ENCODE measurements at places on chromosomes 12 and 14.

- no peak for DNase-seq
Observed at GRCh38 chr12:42386308-42386707, 60.3 kb downstream of the PPHLN1 start.

DNA sequence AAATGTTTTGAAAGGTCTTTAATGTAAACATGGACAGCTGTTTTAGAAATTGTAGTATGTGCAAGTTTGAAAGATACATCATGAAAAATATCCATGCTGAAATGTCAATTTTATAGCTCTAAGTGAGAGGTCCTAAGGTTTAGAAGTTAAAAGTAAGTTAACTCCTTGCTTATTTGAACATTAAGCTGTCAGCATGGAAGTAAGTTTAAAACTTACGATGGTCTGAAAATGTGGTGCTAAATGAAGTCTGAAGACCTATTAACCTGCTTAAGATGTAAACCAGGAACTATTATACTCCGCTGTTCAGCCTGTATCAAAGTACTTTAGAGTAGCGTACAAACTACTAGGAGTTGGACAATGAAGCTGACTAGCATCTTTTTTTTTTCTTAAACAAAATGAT lies 1082.4 kb downstream of the TMTC2 start:
- no peak for DNase-seq

DNA sequence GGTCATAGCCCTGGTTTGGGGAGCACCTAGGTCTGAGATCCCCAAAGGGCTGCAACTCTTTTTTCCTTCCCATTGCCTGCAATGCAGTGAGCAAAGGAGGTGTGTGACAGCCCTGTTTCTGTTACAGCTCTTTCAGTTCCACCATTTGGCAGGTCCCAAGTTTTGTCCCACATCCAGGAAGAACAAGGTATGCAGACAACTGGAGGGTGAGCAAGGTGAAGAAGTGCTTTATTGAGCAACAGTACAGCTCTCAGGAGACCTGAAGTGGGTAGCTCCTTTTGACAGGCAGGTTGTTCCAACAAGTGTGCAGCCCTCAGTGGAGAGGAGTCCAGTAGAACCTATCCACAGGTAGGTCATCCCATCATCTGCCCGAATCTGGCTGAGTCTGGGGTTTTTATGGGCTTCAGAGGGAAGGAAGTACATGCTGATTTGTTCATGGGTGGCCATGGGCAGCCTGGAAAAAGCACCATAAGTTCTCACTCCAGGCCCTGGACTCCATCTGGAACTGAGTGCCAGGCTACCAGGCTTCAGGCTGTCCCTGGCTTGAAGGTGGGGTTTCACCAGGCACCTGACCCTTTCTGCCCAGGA lies 62.8 kb upstream of the NAV3 start:
- no peak for DNase-seq

DNA sequence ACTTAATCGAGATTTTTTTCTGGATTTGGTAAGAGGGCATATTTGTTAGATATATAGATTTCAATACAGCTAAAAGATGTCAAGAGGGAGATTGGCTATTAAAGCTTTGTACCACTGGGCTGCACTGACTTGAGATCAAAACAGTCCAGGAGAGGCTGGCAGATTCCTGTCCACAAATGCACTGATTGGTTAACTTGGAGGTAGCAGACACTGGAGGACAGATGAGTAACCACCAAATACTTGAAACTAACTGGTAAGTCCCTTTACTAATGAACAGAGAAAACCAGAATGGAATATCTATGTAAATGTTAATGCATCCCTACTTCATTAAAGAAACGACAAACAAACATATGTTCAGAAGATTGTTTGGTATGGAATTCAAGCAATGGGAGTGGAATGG lies 416.6 kb downstream of the LRIG3 start:
- no peak for DNase-seq

DNA sequence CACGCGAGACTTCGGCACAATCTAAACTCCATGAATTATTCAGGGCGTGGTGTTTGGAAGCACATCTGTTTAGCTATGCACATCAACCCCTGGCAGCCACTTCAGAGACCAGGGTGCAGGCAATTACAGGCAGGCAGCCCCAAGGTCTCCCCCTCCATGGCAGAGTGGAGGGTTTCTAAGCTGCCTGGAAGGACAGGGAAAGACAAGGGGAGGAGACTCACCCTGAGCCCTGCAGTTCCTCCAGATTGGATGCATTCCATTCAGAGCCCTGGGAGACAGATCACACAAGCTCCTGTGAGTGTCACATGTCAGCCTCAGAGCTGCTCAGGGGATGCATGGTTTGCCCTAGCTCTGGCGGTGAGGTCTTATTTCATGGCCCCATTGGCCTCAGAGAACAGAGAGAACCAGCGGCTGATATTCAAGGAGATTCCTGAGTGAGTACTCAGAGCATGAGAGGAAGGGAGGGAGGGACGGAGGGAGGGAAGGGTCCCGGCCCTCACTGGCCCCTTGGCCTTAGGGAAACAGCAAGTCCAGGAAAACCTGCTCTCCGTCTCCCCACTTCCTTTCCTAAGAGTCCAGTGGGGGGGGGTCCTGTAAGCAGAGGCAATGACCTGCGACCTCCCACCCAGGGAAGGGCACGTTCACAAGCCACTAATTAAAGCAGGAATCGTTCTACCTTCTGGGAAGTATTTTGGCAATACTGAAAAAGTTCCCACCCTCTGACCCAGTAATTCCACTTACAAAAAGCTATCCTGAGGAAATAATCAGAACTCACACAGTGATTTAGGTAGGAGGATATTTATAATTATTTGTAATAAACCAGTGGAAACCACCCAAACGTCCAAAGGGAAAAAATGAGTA lies 55.1 kb downstream of the SSH1 start:
- peak; percentile 68 for DNase-seq

GRCh38 chr12:25583545-25583944 lies 30.5 kb upstream of the LMNTD1 start:
- no peak for DNase-seq

DNA sequence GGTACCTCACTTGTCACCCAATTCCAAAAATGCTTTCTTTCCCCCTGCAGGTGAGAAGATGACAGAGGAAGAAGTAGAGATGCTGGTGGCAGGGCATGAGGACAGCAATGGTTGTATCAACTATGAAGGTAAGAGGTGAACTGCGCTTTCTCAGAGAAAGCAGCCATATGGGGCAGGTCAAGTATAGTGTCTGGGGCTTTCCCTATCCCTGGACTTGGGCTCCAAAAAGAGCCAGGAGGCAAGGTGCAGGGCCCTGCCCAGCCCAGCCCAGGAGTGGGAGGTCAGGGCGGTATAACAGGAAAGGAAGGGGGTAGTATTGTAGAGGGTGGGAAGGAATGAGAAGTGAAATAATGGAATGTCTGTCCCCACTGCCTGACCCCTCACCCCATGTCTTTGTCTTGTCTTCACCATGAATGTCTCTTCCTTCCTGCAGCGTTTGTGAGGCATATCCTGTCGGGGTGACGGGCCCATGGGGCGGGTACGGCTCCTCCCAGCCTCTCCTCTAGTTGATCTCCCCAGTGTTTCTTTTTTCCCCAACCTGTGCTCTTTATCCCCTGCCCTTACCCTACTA lies 2.1 kb downstream of the MYL6 start:
- DNase-seq, result no peak

DNA sequence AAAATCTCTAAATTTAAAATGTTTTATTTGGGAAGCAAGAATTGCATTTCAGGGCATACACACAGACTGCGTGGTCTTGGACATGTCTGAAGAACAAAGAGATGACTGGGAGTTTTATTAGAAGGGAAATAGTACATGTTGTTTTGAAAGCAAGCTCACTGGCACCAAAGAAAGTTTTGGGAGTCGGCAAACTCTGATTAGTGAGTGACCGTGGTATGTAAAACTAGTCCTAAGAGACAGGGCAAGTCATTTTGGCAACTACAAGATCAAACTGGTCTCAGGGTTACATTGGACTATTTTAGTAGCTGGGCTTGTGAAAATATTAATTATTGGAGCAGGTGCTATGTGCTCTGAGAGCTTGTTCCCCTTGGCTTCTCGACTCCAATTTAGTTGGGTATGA lies 14.9 kb downstream of the TMEM116 start:
- DNase-seq, result no peak

DNA sequence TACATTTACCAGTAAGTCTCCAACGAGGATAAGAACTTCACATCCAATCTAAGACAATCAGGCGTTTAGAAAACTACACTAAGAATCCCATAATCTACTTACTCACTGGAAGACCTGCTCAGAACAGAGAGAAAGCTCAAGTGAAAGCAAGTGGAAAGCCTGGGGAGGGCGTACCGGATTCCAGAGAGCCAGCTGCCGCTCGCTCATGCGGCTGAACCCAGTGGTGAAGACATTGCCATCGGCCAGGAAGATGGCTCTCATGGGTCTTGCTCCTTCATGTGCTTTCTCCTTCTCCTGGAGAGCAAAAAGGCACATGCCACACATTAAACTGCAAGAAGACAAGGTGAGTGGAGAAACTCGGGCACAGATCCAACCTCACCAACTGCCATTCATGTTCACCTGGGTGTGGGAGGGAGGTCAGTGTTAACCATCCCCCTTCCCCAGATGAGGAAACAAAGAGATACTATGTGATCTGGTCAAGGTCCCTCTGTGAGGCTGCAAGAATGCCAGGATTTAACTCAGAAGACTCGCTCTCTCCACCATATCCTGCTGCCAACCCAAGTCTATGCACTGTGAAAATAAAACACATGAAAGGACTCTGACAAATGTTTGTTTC lies 23.5 kb upstream of the SELPLG start:
- no peak for DNase-seq

- DNase-seq, result no peak
Observed at GRCh38 chr12:88310069-88310468, 168.0 kb downstream of the TMTC3 start.

- no peak for DNase-seq
Observed at GRCh38 chr12:4914720-4915119, 5.0 kb downstream of the KCNA1 start.

DNA sequence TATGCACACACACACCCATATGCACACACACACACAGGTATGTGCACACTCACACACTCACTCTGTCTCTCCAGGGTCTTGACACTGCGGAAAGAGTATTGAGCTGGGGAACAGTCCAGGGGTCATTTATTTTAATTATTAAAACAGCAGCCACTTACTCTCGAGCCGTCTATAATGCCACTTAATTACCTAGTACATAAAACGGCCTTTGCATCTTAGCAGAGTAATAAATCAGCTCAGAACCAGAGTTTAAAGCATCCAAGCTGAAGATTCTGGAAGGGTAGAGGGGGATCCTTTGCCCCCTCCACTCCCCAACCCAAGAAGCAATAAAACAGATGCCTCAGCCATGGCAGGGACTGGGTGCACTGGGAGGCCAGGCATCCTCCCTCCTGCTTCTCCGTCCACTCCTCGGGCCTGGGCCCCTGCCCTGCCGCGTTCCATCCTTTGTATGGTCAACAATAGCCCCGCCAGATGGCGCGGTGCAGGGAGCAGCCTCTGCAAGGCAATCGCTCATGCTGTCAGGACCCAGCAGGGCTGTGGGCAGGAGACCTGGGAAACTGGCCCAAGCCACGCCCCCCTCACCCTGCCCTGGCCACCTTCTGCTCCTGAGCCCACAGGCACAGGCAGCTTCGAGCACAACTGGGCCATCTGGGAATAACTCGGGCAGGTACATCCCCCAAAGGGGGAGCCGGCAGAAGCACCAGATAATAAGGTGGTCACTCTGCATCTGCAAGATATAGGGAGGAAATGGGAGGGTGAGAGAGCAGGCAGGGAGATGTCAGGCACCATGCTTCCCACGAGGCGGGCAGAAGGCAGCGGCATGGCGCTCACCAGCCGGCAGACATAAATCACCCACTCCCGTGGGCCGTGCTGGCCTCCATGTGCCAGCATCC lies 40.9 kb downstream of the CCDC85C start:
- DNase-seq, result peak; percentile 69

- DNase-seq, result no peak
Observed at GRCh38 chr14:67166450-67166853, 22.8 kb upstream of the GARIN2 start.

- DNase-seq, result no peak
Observed at GRCh38 chr12:131140697-131141096, 187.0 kb downstream of the ADGRD1 start.

- DNase-seq, result peak; percentile 39
Observed at GRCh38 chr14:99564256-99564925, 39.6 kb downstream of the CCDC85C start.

GRCh38 chr12:121524196-121524916 lies 56.5 kb downstream of the KDM2B start:
- DNase-seq, result no peak

GRCh38 chr14:89255852-89256251 lies 161.2 kb downstream of the FOXN3 start:
- no peak for DNase-seq

- peak; percentile 38 for DNase-seq
Observed at GRCh38 chr12:52171950-52172512, 19.8 kb downstream of the KRT80 start.

- DNase-seq, result peak; percentile 16
Observed at GRCh38 chr12:16165506-16165905, 112.0 kb downstream of the SLC15A5 start.

DNA sequence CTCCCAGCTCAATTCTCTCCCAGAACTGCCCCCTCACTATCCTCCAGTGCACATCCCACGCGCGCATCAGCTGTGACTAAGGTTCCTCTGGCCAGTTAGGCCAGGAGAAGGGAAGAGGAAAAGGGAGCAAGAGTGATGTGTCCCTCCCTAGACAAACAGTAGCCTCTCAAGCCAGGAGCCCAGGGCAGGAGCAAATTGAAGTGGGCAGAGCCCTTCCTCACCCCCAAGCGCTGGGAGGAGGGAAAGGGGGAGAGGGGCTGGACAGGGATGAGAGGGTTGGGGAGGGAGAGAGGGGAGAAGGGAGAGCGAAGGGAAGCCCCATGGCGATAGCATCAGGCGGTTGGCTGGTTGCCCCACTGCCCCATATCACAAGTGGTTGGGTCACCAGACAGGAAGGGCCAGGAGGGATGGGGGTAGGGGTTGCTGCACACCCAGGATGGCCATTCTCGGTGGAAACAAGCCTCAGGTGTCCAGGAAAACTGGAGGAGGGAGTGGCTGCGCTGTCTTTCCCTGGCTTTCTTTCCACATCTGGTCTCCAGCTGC lies 1.1 kb downstream of the CD63 start:
- peak; percentile 37 for DNase-seq

DNA sequence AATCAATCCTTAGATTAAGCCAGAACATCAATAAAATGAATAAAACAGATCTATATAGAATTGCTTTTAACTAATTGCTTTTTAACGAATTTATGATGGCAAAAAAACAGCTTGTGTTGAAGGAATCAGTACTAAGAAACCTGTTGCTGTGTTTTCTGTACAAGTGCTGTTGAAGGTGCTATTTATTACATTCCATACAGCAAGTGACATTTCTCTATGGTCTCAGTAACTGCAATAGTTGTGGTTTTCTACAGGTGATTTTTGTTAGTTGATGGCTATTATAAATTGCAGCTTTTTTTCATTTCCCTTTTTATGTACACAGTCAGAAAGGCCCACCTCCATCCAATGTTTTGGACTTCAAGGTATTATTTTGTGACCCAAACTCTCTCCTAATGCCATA lies 56.6 kb downstream of the SLC2A13 start:
- DNase-seq, result no peak

- DNase-seq, result no peak
Observed at GRCh38 chr14:22502007-22502406, 87.0 kb downstream of the DAD1 start.

DNA sequence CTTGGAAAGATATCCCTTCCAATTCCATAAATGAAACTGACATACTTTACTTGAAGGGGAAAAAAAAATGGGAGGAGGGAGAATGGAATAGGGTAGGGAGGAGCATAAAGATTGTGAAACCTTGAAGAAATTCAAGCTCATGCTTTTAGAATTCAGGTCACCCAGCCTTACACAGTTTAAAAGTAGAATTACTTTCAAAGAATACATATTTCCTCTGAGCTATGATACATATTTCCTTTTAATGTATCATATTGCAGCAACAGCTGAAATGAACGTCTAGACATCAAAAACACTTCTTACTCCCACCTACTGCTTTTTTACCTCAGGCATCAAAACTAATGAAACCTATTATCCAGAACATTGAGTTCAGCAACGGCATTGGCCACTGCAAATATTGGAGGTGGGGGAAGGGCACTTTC lies 156.0 kb downstream of the MED13L start:
- no peak for DNase-seq

Measured in Caki2 (cell line).